ENCODE measurements at places on chromosomes 1 and 21.

DNA sequence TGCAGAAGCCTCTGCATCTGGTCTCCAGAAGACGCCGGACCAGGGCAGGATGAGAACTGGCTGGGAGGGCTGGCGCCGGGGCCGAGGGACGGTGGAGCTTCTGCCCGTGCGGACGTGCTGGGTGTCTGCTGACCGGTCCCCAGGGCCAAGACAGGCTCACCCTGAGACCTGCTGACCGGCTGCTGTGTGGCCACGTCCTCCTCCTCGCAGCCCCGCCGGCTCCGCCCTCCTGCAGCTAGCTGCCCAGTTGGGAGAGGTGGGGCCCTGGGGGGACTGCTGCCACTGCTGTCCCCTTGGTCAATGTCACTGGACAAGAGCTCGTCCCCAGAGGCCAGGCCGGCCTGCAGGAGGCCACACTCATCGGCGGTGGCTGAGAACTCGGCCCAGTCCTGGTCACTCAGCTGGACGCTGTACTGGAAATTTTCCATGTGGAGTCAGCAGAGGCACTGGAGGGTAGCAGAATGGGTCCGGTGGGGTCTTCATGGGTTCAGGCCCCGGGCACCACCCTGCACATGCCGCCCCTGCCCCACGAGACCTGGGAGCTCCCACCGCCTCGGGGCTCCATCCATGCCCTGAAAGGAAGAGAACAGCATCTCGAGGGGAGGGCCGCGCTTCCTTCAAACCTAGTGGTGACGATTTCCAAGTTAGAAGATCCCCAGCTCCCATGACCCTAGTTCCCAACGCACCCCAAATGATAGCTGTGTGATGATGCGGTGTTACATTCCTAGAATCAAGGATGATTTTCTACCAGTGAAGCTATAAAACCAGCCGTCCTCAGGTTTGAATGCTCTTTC lies 1.1 kb downstream of the PERM1 start:
- no peak for DNase-seq

- no peak for DNase-seq
These were observed 99.2 kb downstream of the C1orf21 start for GRCh38 chr1:184485751-184486723.

DNA sequence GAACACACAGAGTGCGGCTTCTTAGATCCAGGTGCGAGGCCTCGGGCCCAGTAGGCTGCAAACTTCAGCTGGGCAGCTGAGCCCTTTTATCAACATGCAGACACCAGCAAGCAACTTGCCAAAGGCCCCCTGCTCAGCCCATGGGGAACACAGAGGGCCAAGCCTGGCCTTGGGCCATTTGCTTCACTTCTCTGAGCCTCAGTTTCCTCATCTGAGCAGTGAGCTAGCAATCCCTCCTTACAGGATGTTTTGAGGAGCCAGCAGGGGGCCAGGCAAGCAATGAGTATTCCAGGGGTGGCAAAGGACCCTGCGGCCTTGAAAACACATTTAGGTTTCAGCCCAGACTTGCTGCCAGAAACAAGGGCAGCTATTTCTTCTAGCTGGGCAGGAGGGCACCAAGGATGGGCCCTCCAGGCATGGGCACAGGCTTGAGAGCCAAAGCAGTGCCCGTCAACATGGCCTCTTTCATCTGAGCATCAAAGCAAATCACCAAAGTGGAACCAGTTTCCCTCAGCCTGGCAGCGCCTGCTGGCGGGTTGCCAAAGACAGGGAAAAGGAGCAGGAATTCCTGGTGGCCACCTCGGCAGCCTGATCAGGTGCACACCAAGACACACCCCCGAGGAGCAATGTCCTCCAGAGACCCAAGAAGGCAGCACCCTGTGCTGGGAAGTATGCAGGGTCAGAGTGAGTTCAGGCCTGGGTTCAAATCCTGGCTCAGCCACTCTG lies 1.4 kb downstream of the MATN1 start:
- no peak for DNase-seq

DNA sequence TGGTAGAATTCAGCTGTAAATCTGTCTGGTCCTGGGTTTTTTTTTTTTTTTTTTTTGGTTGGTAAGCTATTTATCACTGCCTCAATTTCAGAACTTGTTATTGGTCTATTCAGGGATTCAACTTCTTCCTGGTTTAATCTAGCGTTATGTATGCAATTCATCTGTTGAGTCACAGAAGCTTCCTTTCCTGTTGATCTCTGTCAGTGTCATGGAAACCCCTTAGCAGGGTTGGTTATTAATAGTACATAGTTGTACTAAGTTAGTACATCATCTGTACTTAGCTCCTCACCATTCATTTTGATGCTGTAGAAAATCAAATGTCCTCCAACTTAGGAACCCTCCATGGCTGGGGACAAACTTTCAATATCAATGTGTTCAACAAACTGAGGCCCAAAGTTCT lies 51.0 kb upstream of the BARHL2 start:
- DNase-seq: no peak

GRCh38 chr1:205422993-205423642 lies 1.3 kb upstream of the LEMD1 start:
- no peak for DNase-seq

DNA sequence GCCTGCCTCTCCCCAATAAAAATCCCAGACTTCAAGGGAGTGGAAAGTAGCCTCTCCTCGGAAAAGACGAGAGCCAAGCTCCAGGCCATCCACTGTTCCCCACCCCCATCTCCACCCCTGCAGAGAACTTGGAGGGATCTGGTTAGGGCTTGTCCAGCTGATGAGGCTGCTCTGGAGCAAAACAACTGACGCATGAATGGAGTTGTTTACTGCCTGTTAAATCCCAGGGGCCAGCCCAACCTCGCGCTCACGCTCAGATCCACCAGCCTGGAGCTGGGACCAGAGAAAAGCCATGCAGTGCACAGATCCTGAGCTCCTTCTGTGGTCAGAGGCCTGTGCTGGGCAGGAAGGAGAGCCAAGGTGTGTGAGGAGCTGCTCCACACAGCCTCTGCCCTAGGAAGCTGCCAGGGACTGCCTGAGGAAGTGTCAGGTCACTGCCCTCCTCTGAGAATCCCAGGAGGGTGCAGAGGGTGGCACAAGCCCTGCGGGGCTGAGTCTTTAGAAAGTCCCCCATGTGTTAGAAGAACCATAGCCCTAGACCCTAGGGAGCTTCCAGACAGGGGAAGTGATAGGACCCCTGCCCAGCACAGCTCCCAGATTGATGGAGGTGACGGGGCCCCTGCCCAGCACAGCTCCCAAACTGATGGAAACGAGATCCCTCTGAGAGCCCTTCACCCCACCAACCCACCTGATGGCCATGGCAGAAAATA lies 109.0 kb upstream of the IPO9 start:
- no peak for DNase-seq

- no peak for DNase-seq
These were observed 5.4 kb downstream of the JUN start for GRCh38 chr1:58778385-58779000.

DNA sequence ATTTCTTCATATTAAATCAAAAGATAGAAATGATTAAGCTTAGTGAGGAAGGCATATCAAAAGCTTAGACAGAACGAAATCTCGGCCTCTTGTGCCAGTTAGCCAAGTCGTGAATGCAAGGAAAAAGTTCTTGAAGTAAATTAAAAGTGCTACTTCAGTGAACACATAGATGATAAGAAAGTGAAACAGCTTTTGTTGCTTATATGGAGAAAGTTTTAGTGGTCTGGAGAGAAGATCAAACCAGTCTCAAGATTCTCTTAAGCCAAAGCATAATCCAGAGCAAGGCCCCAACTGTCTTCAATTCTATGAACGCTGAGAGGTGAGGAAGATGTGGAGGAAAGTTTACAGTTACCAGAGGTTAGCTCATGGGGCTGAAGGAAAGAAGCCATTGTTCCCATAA lies 88.4 kb downstream of the ADGRL2 start:
- no peak for DNase-seq

DNA sequence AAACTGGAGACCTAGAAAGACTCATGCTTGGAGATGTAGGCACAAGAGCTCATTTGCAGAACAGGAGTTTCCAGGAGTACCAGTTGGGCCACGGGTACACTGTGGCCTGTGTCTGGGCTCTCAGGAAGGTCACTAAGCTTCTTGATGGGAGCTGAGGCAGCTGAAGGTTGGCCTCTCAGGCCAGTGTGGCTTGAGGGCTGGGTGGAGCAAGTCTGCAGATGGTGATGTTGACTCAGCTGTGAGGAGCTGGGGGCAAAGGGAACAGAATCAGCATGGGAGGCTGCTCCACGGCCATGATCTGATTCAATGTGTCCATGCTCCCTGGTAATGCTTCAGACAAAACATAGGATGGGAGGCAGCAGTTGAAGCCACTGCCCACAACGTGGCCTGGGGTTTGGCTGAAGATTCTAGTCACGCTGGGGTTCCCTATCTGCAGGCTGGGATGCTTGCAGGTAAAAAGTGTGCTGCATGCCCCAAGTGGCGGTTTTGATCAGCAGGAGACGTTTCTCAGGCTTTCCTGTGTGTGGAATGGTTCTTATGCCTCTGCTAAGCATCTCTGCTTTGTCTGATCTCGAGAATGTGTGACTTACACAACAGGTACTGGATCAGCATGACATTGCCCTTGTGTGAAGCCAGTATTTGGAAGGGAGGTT lies 15.4 kb upstream of the TENT5C start:
- DNase-seq: no peak

GRCh38 chr1:232428036-232428645 lies 201.8 kb downstream of the SIPA1L2 start:
- DNase-seq: no peak

DNA sequence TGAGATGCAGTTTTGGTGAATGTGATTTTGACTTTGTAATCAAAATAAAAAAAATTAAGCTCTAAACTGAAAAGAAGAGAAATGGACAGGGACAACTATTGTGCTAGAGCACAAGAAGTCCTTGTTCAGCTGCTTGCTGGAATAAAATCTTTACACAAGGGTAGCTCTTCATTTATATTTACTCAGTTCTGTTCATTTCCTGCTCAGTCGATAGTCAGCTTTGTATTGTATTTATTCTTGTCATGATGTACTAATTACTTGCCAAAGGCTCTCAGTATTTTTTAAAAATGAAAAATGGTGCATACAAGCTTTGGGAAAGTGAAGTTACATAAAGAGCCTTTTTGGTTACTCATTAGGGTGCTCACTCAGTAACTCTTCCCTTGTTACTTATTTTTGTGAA lies 17.8 kb downstream of the F5 start:
- no peak for DNase-seq

- DNase-seq: no peak
These were observed 28.4 kb upstream of the NPPB start for GRCh38 chr1:11886986-11887665.

- no peak for DNase-seq
These were observed 28.6 kb downstream of the LRIG2 start for GRCh38 chr1:113101588-113101987.

DNA sequence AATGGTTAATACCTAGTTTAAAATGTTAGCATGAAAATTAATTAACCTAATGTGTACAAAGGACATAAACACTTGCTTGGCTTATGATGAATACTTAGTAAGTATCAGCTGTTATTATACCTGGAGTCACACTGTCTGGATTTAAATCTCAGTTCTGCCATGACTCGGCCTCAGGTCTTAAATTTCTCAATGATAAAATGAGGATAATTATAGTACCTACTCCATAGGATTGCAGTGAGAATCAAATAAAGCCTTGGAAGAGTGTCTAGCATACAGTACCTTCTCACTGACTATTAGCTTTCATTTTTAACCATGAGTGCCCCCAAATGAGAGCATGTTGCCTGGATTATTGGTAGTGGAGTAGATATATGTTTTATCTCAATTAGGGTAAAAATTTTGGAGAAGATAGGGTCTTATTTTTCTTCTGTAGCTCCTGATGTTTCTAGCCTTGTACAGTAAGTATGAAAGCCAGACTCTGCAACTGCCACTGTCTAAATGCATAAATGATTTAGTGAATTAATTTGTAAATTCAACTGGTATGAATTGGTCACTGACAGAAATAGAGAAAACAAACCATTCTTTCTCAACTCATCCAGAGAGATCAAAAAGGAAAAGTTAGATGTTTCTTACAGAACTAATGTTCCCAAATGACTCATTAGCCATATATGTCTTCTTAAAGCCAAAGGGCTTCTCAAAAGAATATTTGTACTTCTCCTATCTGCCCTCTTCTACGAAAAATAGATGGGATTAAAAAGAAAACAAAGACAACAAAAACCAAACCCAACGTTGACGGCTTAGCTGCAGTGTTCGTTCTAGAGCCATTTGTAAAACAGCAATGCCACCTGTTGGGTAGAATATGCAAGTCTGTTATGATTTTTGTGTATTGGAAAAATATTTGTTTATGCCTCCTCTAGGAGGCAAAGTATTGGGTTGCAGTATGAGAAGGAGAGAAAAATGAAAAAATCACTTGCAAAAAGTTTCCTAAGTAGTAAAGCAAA lies 53.8 kb upstream of the MROH9 start:
- no peak for DNase-seq

DNA sequence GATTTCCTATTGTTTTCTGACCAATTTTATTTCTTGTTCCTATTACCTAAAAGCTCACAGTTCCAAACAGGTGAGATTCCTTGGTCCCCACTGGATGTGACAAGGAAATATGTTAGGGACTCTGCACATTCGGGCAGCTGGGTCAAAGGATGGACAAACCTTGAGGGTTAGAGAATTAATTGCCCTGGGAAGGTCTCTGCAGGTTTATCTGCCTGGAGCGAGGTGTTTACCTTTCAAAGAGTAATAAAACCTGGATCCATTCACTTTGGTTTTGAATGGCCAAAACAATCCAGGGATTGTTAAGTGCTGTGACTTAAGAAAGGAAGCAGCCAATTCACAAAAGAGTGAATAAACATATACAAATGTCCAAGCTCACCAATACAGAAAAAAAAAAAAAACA lies 33.6 kb upstream of the RAB4A start:
- no peak for DNase-seq

DNA sequence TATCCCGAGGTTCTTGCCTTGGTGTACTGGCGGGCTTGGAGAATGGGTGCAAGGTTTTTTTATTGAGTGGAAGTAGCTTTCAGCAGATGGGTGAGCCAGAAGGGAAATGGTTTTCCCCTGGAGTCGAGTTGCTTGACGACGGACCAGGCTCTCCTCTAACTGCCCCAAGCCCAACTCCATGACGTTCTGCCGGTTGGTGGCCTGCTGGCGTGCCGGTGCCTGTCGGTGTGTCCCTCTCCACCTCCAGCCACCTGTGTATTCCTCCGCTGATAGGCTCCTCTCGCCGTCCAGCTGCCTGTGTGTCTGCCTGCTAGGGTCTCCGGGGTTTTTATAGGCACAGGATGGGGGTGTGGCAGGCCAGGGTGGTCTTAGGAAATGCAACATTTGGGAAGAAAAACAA lies 34.3 kb upstream of the PTGFRN start:
- no peak for DNase-seq

All from stimulated activated CD4-positive, alpha-beta T cell treated with anti-CD3 and anti-CD28 coated beads, Interleukin-2, amount 100 ng/mL, for 24 hours (primary cell).